ENCODE measurements at places on chromosomes 12 and 14. TPM values are rescaled to one million over a fixed set of nuclear protein-coding genes. Genes with fewer than 3 reads are reported as not detected.

CD163L1 gene
- polyA plus RNA-seq, result 18.2 TPM

PDE3A gene
- polyA plus RNA-seq, result 62.0 TPM

ARF6 gene
- polyA plus RNA-seq, result 77.2 TPM

IGF1 gene
- 5.4 TPM for polyA plus RNA-seq

KLHDC1 gene
- polyA plus RNA-seq, result 4.9 TPM

ANP32D gene
- polyA plus RNA-seq, result not detected

SVOP gene
- 2.1 TPM for polyA plus RNA-seq

LEMD3 gene
- polyA plus RNA-seq, result 33.6 TPM

OSGEP gene
- 63.2 TPM for polyA plus RNA-seq

GRCh38 chr14:74981833-74982232, 20.9 kb upstream of the EIF2B2 start:
- DNase-seq, result no peak

GRCh38 chr14:56633544-56633943, 53.9 kb downstream of the TMEM260 start:
- DNase-seq, result no peak

- DNase-seq, result peak; percentile 89
These were observed 54.0 kb downstream of the ZNF641 start for GRCh38 chr12:48296586-48297282.

GRCh38 chr14:68146818-68147217, 327.2 kb downstream of the RAD51B start:
- DNase-seq, result no peak

DNA sequence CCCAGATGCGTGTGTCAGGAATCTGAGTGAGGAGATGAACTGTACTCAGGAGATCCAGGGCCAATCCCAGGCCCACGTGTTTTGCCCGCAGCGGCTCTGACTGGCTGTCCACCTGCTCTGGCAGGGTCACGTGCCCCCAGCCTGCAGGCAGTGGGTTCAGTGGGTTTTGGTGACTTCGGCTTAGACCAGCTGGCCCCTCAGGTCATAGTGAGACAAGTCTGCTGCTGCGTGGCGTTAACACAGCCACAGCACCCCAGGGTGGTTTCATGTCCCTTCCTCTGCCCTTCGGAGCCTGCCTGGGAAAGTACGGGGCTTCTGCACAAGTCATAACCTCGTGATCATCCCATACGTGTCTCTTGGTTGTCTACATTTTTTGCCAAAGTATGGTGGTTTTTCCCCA, 2.6 kb downstream of the FBRSL1 start:
- no peak for DNase-seq

- DNase-seq, result no peak
These were observed 869.2 kb downstream of the SLC16A7 start for GRCh38 chr12:60465060-60465459.

DNA sequence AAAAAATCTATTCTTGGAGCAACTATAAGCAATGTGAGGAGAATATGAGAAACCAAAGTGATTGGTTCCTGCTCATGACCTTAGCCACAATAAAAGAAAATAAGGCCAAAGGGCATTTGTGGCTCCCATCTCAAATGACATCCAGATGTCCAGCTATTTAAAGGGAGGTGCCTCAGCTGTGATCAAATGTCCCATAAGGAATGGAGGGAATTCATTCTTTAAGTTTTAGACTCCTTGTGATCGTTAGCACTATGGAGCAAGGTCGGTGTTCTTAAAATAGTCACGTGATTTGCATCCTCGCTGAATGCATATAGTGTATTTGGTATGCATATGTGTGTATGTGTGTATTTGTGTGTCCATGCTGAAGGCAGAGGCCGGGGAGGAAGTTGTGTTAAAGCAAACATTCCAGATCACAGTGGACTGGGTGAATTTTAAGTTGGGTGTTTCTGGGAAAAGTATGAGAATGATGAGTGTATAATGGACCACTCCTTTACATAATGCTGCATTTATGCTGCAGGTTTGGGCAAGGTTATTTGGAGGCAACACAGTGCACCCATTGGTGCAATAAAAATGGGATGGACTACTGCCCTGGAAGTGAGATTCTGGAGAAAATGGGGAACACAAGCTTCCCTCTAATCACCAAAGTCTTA, 5.6 kb upstream of the E2F7 start:
- no peak for DNase-seq

DNA sequence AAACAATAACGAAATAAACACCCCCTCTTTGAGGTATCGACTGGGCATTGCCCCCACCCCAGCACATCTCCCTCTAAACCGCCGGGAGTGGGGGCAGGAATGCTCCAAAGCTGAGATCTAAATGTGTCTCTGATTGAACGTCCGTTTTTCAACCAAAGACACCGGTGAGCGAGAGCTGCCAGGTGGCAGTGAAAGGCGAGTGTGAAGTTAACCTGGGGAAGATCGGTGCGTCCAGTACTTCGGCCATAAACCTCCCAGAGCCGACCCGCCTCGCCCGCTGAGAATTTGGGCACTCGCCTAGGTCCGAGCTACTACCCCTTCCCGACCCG, 625 bp downstream of the ANGEL1 start:
- DNase-seq, result no peak

GRCh38 chr12:80895240-80895639, 42.5 kb downstream of the LIN7A start:
- DNase-seq, result no peak

- no peak for DNase-seq
These were observed 170.5 kb downstream of the TSPAN9 start for GRCh38 chr12:3247629-3248161.

- DNase-seq, result peak; percentile 80
These were observed 2.0 kb upstream of the EMP1 start for GRCh38 chr12:13194401-13195110.

DNA sequence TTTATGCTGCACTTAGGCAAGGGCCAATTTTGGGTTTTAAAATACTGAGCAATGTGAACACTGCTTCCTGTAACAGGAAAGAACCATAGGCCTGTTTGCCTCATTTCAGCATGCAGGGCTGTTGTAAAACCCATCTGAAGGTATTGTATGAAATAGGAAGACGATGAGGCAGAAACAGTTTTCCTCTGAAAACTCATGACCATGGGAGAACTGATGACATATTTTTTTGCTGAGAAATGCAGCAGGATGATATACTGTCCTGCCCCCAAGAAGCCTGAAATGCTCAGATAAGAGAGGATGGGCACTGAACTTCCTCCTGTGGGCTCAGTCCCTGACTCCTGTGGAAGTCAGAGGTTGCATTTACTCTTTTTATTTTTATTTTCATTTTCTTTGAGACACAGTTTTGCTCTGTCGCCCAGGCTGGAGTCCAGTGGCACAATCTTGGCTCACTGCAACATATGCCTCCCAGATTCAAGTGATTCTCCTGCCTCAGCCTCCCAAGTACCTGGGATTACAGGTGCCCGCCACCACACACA, 17.4 kb downstream of the PYGL start:
- DNase-seq, result no peak

- no peak for DNase-seq
These were observed 8.7 kb downstream of the MARK3 start for GRCh38 chr14:103393676-103394626.

DNA sequence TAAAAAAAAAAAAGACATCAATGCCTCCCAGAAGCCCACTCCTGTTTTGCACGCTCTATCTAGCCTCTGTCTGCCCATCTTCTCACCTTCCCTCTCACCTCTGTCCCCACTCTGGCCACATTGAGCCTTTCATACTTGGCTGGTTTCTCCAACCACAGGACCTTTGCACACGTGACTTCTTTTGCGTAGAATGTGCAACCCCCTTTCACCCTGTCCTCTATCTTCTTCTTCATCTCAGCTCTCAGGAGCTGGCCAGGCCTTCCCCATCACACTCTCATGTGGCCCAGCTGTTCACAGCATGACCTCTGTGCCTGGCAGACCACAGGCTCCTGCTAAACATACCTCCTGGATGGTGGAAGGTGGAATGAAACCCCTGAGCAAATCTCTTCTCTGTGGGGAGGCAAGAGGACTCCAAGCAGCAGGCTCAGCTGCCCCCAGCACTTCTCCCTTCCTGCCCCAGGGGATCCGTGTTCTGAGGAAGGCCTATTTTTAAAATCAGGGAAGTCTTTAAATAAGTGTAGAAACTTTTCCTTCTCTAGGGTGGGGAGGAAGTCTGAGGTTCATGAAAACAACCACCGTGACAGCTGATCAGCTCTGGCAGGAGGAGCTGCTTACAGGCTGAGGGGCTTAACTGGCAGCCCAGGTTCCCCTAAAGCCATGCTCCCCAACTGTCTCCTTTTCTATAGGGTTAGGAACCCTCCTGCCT, 11.6 kb downstream of the HVCN1 start:
- no peak for DNase-seq

GRCh38 chr12:106769546-106769945, 4.9 kb upstream of the RIC8B start:
- no peak for DNase-seq

GRCh38 chr14:71336489-71337192, 429.4 kb downstream of the PCNX1 start:
- DNase-seq, result peak; percentile 67
